MM.1S (cell line): ENCODE measurements at places on chromosomes 7 and 10.
A peak's percentile ranks its signal among the peaks of the same experiment; 100 is the strongest.

DNA sequence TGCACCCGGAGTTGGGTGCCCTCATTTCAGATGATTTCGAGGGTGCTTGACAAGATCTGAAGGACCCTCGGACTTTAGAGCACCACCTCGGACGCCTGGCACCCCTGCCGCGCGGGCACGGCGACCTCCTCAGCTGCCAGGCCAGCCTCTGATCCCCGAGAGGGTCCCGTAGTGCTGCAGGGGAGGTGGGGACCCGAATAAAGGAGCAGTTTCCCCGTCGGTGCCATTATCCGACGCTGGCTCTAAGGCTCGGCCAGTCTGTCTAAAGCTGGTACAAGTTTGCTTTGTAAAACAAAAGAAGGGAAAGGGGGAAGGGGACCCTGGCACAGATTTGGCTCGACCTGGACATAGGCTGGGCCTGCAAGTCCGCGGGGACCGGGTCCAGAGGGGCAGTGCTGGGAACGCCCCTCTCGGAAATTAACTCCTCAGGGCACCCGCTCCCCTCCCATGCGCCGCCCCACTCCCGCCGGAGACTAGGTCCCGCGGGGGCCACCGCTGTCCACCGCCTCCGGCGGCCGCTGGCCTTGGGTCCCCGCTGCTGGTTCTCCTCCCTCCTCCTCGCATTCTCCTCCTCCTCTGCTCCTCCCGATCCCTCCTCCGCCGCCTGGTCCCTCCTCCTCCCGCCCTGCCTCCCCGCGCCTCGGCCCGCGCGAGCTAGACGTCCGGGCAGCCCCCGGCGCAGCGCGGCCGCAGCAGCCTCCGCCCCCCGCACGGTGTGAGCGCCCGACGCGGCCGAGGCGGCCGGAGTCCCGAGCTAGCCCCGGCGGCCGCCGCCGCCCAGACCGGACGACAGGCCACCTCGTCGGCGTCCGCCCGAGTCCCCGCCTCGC lies at the start of gene EGFR:
Gene EGFR, plus strand, starts transcription at position 657 of the 830 bp plus-strand sequence. CDS start 261 bp downstream, outside the sequence.
- DNase-seq = peak; percentile 14

DNA sequence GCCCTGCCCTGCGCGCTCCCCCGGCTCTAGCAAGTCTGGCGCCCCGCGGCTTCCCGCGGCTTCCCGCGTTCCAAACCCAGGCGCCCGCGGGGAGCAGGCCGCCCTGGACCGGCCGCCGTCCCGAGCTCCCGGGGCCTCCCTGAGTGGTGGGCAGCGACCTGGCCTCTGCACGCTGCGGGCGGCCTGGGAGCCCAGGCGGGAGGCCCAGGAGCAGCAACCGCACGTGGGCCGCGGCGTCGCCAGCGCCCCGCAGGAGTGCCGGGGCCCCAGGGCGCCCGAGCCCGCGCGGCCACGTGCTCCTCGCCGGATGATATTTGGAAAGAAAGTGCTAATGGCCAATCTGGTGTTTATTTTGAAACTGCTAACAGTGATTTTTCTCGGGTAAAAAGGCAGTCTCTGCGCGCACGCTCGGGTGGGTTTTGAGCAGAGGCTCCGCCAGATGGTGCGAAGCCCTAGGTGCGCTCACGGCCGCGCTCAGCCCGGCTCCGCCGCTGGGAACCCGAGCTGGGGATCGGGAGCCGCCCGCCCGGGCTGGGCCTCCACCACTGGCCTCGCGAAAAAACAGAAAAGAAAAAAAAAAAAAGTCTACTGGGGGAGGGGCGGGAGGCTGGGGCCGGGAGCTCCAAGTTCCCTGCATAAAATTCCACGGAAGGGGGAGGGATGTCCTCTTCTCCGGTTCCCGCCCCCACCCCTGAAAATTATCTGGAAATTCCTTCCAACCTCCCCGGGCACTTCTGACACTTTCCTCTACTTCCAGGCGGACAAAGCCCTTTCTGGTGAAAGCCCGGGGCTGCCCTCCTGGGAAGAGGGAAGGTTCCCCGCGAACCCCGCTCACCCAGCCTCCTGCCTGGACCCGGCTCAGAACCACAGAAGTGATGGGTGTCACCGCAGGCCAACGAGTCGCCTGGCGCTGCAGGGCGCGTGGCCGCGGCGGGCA lies 4.3 kb downstream of the EBF3 start:
- DNase-seq = no peak

DNA sequence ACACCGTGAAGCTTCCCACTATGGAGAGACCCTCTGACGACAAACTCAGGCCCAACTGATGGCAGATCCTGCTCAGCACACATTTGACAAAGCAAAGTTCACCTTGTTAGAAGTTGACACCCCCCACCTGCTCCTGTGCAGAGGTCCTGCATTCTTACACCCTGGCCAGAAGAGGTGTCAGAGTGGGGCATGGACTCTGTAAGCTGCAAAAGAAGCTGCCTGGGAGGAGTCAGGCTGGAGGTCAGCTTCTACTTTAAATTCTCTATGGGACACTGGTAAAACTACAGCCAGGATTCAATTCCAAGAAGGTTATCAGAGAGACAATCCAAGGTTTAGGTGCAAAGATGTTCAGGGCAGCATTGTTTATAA lies 20.0 kb upstream of the TNS3 start:
- no peak for DNase-seq

- DNase-seq = no peak
Observed at GRCh38 chr10:60414877-60415585, 25.4 kb upstream of the ANK3 start.

- no peak for DNase-seq
Observed at GRCh38 chr10:87987206-87987605, 123.8 kb downstream of the PTEN start.

- peak; percentile 89 for DNase-seq
Observed at GRCh38 chr7:47991741-47992311, 12.4 kb upstream of the HUS1 start.

DNA sequence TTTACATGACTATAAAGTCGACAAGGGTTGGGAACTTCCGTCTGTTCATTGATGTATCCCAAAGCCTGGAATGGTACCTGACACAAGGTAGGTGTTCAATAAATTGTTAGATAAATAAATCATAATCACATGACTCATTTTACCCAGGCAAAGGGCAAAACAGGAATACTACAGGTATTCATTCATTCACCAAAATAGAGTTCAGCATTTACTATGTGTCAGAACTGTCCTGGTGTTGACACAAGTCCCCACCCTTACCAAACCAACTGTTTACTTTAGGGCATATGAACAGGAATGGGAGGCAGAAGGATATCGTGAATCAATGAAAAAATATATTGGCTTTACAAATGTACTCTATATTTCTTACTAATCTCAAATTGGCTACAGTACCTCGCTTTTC lies 666 bp upstream of the YAE1 start:
- DNase-seq = no peak
